Stimulated activated CD4-positive, alpha-beta T cell treated with anti-CD3 and anti-CD28 coated beads, Interleukin-1b, Interleukin-23, amount 100 ng/mL, for 48 hours (primary cell): ENCODE measurements at places on chromosomes 13 and 19.

GRCh38 chr13:21006141-21007005 lies 55.0 kb downstream of the LATS2 start:
- no peak for DNase-seq

DNA sequence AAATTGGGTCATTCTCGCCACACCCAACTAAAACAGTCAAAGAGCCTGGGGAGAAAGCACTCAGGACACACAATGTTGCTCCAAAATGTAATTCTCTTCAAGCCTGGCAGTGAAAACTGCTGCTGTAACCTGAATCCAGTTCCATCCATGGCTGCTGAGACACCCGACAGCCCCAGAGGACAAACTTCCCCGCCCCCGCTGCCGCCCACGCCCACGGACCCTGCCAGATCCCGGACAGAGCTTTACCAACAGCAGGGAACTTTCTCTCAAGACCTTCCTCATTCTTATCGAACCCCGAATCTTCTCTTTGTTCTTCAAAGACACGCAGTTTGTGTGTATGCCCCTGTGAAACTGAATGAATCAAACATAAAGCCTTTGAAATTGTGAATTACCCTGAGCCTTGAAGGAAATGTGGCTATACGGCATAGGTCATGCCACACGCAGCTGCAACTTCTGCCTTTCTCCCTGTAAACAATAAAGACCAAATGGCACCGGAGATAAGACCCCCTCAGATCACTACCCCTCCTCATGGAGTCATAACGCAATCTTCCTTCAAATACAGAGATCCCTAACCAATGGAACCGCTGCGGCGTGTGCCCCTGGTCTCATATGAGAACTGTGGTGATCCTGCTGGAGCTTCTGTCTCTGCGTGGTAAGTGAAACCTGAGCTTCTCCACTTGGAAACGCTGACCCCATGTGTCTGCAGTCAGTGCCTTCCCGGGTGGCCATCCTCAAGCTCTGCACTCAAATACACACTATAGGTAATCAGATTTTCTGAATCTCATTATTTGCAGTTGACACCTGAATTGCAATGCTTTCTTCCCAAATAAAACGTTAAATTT lies 4.8 kb upstream of the LAMP1 start:
- DNase-seq = no peak

- peak; percentile 78 for DNase-seq
These were observed 1.2 kb upstream of the GPX4 start for GRCh38 chr19:1102407-1103131.

DNA sequence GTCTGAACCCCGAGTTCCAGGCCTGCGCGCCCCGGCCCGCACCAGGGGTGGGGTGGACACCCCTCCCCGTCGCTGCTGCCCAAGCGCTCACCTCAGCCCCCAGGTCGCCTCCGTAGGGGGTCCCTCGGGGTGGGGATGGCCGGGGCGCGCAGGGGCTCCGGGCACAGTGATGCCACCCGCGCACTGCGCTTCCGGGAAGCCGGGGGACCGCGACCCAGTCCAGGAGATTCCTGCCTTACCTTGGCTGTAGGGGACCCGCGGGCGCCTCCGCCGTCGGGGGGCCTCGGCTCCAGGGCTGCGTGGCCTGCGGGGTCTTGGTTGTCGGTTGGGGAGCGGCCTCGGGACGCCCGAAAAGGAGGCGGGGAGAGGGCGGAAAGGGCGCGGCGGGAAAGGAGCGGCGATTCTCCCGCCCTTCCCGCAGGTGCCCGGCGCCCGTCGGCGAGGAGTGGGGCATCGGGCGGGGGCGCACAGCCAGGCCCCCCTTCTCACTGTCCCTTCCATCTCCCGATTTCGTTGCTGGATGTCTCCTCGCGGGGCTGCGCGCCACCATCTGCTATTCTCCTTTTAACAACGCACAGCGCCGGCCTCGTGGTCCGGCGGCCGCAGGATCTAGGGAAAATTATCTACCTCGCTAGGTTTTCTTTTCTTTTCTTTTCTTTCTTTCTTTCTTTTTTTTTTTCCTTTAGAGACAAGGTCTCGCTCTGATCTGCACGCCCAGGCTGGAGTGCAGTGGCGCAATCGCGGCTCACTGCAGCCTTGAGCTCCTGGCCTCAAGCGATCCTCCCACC lies at the start of gene KEAP1:
Gene KEAP1 (minus strand): TSS at position 355 of the 788 bp plus-strand sequence. CDS start 3,323 bp downstream, outside the sequence.
- peak; percentile 25 for DNase-seq
